Suprapubic skin (tissue), 4 donors: ENCODE measurements at places on chromosomes 6 and 20.

GRCh38 chr6:1200409-1201101 is 111.3 kb upstream of the FOXQ1 start:
- DNase-seq, result no peak

- no peak for DNase-seq
These were observed 53.5 kb upstream of the PLCB1 start for GRCh38 chr20:8078528-8078914.

DNA sequence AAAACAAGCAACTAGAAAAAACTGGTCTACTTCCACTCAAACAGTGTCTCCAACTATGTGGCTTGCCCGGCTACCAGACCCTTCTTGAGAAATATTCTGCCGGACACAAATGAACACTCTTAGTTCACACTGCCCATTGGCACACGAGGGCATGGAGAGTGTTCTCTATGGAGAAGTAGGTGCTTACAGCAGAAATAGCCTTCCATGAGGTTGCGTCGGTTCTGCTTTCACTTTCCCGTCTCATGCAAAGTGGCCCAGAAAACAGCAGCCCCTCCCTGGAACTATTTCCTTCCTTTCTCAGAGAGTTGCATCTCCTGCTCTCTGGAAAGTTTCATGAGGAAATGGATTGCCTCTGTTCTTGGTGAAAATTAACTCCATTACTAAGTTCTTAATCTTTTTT is 9.5 kb upstream of the HLA-DOA start:
- DNase-seq, result no peak

DNA sequence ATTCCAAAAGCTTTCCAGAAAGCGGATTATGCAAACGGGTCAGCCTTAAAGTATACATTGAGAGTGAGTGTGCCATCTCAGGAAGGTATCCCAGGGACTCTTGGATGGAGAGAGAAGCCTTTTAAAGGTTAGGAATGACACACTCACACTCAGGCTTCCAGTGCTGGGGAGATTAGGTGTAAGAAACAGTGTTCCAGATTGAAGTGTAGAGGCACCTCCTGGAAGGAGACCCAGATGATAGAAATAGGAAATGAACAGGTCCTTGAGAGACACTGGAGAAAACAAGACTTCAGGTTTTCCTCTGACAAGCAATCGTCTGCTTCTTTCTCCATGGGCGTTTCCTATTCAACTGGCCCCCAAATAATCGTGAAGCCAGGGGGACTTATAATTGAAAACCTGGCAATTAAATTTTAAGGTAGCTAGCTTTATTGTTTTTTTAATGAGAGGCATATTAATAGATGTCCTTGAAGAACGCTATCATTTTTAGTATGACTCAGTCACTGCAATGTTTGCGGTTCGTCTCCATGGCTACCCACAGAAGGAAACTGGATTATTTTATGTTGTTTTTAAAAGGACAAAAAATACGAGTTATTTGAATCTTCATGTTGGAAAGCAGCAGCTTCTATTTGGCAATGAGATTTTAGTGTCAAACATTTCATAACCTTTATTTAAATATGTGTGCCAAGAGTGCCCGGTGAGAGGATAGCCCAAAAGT is 85.3 kb downstream of the TRMT6 start:
- DNase-seq, result no peak

GRCh38 chr6:154981079-154981870 is 13.8 kb upstream of the TIAM2 start:
- no peak for DNase-seq

GRCh38 chr6:113998811-113999210 is 27.9 kb upstream of the HDAC2 start:
- DNase-seq, result no peak

DNA sequence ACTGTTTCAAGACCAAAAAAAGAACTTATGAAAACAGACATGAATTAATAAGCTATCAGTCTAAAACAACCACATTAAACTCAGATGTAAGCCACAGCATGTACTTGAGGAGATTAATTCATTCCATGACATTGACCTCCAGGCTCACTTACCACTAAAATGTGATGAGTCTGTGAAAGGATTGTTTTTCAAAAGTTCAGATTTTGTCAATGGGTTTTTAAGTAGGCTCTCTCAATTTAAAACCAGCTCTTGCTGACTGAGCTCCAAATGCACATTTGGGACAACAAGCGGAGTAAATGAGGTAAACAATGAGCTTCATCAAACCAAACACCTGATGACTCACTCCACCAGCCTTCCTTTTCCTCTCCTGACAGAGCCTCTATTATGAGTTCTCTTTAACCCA is 197.0 kb downstream of the SIM1 start:
- no peak for DNase-seq

DNA sequence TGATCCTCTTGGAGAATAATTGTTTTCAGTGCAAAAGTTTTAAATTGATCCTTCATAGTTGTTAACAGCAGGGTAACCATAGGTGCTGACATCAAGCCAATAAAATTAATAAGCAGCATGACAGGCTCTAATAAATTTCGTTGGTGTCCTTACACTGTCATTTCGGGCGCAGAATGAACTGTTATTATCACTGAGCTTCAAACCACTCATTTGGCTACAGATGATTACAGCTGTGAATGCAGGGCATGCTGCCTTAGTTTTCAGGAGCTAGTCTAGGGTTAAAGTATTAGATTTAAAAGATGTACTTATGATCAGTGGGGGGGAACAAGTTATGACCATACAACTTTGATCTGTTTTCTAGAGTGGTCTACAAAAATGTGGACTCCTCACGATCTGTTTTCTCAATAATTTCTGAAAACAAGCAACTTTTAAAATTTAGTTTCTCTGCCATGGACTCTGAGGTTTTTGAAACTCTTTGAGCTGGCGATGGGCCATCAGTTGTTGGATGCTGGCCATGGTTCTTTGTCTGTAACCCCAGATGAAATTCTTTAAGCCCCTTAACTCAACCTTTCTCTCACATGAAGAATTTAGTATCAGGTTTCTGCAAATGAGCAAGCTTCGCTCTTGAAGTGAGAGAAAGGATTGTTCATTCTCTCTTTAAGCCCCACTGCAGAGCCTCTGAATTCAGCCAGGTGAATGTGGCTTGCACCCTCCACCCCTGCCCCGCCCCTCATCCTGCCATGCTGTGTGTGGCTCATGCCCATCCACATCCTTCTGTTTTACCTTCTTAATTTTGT is 99.1 kb upstream of the MTHFD1L start:
- no peak for DNase-seq

DNA sequence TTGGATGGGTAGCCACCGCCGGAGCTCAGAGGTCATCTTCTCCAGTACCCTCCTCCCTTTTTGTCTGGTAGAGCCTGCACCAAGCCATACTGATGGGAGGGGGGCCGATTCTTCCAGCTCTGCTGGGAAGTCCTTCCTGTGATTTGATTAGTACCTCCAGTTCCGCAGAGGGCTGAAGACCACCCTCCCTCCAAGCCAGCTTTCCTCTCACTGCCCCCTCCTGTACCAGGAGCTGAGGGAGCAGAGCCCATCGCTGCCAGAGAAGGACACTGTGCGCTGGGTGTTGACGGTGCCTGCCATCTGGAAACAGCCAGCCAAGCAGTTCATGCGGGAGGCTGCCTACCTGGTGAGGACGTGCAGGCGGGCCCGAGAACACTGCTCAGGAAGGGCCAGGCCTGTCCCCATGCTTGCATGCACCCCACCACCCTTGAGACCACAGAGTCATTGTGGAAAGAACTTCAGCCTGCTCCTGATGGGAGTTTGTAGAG is 13.2 kb downstream of the HSPA12B start:
- no peak for DNase-seq

- no peak for DNase-seq
These were observed 15.7 kb downstream of the ADISSP start for GRCh38 chr20:3751675-3752385.

DNA sequence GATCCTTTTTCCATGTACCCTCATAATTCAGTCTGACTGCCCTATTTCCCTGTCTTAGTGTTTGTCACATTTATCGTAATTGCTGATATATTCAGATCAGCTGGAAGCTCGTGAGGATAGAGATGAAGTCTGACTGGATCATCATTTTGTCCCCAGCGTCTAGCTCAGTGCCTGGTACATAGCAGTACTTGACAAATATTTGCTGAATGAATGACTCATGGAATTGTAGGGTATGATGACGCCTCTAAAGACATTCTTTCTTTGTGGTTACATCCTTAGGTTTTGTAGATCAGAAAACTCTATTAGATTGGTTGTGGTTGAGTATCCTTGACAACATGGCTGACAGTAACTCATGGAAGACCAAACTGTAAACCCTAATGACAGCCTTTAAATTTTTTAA is 68.9 kb downstream of the MTHFD1L start:
- no peak for DNase-seq
